ENCODE measurements at places on chromosomes 2 and 18.

GRCh38 chr2:28363686-28364280 lies 28.9 kb upstream of the FOSL2 start:
- no peak for DNase-seq

DNA sequence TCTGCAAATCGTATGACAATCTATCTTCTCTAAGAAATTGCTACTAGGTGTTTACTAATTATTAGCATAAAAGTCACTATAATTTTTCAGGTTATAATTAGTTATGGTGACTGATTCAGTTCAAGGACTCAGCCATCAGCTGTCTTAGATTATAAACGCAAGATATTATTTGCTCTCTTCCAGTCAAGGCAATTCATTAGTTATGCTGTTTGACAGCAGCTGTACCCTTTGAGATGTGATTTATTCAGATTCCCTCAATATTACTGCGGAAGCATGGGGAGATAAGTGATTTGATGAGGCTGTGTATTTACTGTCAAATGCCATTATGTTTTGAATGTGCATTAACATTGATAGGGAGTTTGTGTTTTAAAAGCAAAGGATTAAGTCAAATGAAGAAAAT lies 558.9 kb upstream of the FSIP2 start:
- no peak for DNase-seq

DNA sequence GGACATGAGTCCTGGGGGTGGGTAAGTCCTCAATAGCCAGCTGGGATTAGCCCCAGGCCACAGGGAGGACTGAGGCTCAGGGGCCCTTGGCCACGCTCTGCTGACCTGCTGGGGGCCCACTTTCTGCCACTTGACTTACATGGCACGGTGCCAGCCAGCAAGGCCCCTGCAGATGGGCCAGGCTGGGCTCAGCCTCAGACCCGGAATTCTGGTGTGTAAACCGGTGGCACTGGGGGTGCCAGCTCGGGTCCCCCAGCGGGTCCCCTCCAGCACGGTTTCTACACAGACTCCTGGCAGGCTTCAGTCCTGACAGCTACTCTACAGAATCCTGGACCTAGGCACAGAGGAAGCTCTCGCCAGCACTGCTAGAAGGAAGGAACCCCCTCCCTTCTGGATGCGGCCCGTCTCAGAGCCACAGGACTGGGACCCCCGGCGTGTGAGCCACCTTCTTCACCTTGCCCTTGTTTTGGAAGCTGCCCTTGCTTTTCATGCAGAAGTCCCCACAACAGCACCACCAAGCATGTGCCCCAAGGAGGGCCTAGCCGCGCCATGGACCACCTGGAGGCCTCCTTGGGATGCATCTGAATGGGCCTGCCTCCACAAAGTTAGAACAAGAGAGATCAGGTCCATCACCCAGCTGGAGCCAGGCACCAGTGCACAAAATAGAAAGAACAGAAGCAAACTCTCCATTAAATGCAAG lies 8.0 kb downstream of the HDAC4 start:
- DNase-seq = no peak

DNA sequence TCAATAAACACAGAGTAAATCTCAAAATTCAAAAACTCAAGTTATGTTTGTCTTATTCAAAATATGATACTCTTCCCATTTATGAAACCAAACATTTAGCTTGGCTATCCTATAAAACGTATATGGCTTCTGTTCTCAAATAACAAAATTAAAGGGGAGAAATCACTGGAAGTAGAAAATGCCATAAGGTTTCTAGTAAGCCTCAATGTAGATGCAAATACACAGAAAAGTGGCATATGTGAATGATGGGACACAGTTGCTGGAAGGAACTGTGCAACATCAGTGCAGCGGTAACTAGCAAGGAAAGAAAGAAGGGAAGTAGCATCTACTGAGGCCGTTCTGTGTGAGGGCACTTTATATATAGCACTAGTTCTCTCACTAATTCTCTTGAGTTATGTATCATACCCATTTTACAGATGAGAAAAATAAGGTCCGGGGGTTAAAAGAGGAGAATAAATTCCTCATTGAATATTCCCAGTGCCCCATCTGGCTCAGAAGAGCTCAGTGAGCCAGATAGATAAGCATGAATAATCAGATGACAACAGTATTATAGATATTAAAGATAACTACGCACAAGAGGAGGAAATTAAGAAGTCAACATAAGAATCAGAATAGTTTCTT lies 27.2 kb downstream of the NBAS start:
- DNase-seq = no peak

DNA sequence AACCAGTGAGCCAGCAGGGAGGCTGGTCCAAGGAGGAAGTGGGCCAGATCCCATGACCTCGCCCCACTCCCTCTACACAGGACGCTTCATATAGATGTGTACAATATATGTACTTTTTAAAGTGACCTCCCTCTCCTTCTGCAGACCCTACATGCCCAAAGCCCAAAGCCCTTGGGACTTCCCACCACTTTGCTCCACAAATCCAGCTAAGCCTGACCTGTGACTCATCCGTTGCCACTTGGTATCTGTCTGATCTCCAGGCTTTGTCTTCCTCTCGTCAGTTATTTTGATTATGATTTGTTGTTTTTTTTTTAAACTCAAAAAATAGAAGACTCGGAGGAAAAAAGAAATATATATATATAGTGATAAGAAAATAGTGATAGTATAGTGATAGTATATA lies 470.8 kb downstream of the KCNJ3 start:
- no peak for DNase-seq

DNA sequence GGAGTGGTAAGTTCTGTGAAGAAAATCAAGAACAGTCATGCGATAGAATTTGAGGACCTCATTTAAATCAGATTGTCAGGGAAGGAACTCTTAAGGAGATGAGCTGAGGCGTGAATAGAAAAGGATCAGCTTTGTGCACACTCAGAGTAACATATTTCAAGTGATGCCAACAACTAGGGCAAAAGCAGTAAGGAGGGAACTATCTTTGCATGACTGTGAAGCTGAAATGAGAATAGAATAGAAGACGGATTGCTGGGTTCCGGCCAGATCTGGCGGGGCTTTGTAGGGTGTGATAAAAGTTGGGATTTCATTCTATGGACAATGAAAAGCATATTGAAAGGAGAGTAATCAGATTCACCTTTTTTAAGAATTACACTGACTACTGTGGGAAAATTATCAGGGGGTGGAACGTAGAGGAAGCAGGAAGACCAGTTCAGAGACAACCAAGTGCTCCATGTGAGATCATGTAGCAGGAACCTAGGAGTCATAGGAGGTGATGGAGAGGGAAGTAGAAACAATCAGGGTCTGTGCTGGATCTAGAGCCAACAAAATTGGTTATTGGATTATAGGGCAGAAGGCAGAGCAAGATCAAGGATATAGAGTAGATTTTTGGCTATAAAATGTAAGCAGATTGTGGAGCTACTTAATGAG lies 884.3 kb downstream of the DCC start:
- no peak for DNase-seq

GRCh38 chr2:227597998-227598397 lies 695 bp upstream of the SCYGR2 start:
- DNase-seq = no peak

DNA sequence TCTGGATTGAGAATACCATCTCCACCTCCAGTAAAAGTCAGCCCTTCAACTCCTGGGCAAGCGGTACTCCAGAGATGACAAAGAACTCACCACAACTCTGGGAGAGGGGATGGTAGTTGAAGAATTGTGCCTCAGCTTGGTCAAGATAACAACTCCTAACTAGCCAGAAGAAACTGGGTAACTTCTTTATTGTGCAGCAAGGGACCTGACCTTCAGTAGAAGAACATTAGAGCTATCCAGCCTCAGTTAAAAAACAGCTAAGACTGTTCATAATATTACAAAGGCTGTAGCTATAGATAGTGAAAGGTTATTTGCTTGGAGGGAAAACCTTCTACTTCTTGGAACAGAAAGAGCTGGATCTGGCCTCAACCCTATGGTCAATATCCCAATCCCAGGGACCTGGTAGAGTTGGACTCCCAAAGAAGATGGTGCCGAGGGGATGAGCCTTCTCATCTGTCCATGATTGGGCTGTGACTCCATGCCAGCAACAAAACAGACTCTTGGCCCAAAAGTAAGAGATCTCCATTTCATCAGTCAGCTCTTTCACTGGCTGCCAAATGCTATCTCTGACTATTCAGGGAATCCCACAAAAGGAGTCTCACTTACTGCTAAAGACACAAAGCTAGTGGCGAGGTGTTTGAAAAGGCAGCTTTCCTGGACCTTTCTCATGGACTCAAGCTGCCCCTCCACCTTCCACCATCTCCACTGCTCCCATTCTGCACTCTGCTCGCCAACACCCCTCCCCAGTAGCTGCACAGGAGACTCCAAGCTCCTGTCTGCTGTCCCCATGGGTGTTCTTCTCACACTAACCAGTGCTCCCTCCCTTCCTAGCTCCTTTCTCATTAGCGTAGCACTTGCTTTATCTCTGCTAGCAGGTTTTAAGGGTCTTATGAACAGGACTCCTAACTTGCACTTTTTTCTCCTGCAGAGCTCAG lies 145.8 kb downstream of the CAPN13 start:
- no peak for DNase-seq

GRCh38 chr2:19476327-19476726 lies 117.9 kb upstream of the OSR1 start:
- DNase-seq = no peak

DNA sequence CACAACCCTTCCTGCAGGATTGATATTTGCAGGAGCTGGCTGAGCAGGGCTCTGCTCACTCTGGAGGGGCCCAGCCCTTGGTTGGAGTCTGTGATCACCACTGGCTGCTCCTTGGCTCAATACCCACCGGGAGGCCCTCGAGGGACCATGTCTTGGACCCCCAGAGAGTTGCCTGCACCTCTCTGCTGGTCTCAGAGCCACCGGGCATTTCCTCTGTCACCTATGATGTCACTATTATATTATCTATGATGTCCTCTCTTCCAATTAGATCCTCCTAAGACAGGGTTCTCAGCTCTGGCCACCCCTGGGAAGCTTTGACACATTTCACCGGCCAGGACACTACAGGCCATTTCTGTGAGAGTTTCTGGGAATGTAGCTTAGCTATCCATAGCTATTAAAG lies 113.1 kb downstream of the PDCL3 start:
- DNase-seq = no peak

DNA sequence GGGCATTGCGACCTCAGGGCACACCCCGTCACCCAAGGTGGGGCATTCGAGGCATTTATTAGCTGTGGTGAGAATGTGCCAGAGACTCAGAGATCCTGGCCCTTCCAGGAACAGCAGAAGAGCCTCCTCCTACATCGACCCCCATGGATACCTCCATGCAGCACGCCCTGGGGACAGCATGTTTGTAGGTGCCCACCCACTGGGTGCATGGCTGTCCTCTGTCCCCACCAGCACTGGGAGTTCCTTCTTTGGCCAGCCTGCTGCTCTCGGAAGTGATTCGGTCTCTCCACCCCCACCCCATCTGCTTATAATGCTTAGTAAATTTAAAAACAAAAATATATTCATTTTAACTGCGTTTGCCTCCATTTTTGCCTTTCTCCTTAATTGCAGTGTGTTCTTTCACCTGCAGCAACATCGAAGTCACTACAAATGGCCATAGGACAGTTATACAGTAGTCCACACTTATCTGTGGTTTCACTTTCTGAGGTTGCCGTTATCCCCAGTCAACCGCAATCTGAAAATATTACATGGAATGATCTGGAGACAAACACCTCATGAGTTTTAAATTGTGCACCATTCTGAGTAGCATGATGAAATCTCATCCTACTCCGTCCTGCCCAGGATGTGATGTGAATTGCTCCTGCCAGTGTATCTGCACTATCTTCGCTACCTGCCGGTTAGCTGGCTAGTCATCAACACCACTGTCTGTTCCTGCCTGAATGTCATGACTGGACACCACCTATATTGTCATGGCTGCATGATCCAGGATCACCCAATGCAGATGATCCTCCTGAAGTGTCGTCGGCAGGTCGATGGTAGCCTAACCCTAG lies 29.6 kb upstream of the ZCCHC2 start:
- DNase-seq = no peak

- DNase-seq = no peak
These were observed at the start of gene CXCR4 for GRCh38 chr2:136117909-136118818. Gene CXCR4 (minus strand): TSS chr2:136118149. CDS start chr2:136118060, 89 bp downstream.

- DNase-seq = no peak
These were observed 6.4 kb upstream of the IMP4 start for GRCh38 chr2:130336150-130336876.

- DNase-seq = peak; percentile 36
These were observed 69.6 kb downstream of the PHLPP1 start for GRCh38 chr18:62784966-62785413.

DNA sequence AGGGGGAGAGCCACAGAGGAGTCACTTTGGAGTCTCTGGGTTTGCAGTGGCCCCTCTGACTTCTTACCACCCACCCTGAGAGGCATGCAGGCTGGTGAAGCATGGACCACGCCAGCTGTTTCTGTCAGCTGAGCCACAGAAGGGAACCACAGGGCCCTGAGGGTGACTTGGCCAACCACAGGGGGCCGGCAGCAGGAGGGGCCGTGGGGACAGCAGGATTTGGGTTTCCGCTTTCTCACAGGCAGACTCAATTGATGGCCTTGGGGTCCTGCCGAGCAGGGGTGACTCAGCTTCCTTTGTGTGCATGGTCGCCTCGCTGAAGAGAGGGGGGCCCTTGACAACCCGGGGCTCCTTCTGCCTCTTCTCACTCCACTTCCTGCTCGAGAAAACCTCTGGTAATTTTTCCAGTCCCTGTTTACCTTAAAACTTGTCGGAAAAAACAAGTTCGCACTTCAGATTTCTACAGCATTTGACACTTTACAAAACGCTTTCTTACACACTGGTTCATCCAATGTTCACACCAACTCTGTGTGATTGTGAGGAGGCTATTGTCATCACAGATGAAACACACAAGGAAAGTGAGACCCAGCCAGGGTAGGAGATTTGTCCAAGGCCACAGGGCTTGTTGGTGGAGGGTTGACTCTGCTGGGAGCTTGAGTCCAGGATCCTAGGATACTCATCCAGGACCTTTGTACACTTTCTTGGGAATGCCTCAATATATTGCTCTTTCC lies 311.2 kb downstream of the LPIN1 start:
- DNase-seq = no peak

- DNase-seq = no peak
These were observed 8.6 kb upstream of the ARMC9 start for GRCh38 chr2:231189571-231190495.

GRCh38 chr2:109411640-109412325 lies 202.0 kb downstream of the SEPTIN10 start:
- DNase-seq = no peak

GRCh38 chr2:239187464-239188253 lies 213.2 kb downstream of the HDAC4 start:
- DNase-seq = no peak

GRCh38 chr18:28036488-28036887 lies 140.4 kb downstream of the CDH2 start:
- no peak for DNase-seq

Measured in AG04449 (cell line).